ENCODE measurements at places on chromosomes 5 and 9. TPM values are rescaled to one million over a fixed set of nuclear protein-coding genes. Genes with fewer than 3 reads are reported as not detected.

DNA sequence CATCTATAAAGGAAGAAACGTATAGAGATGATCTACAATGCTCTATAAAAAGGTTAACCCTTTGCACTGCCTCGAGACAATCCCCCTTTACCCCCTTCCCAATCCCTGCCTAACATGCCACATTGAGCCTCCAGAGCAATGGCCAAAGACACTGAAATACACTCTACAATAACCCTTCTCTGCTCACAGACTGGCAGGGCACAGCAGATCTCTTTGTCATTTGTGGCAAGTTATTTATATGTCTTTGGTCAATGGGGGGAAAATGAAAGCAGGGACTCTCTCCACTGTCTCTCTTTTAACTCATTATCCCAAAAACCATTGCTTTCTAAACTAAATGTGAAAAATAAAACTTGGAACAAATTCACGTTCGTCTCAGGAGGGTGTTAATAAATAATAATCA is 51.7 kb downstream of the PTCH1 start:
- ATAC-seq: no peak

- ATAC-seq: no peak
Measured at GRCh38 chr5:142785206-142785605, 15.0 kb downstream of the ARHGAP26 start.

- ATAC-seq: peak; percentile 57
Measured at GRCh38 chr5:118193194-118193905, 795.0 kb downstream of the DTWD2 start.

DNA sequence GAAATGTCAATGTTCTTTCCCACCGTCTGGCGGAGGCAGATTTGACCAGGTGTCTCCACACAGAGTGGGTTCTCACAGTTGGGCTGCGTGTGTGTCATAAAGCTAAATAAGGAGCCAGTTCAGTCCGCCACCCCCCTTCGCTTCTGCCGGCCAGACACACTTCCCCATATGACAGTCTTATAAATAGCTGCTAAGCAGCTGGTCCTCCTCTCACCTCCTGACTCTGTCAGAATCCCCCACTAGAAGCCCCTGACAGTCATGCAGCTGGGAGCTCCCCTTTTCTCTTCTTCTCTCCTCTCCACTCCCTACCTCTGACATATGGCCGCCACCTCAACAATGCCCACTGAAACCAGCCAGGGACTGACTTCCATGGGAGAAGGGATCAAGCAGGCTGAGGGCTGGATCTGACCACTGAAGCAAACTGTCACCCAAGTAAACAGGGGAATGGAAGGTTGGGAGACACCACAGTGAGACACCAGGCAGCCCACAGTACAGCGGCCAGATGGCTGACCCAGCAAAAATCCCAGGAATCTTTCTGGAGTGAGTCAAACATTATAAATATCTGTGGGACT is 141.9 kb upstream of the EFNA5 start:
- ATAC-seq: peak; percentile 70

GRCh38 chr5:73170522-73170921 is 2.5 kb upstream of the TMEM174 start:
- ATAC-seq: peak; percentile 35

- peak; percentile 3 for ATAC-seq
Measured at GRCh38 chr5:176816791-176817347, 6.5 kb downstream of the UNC5A start.

DNA sequence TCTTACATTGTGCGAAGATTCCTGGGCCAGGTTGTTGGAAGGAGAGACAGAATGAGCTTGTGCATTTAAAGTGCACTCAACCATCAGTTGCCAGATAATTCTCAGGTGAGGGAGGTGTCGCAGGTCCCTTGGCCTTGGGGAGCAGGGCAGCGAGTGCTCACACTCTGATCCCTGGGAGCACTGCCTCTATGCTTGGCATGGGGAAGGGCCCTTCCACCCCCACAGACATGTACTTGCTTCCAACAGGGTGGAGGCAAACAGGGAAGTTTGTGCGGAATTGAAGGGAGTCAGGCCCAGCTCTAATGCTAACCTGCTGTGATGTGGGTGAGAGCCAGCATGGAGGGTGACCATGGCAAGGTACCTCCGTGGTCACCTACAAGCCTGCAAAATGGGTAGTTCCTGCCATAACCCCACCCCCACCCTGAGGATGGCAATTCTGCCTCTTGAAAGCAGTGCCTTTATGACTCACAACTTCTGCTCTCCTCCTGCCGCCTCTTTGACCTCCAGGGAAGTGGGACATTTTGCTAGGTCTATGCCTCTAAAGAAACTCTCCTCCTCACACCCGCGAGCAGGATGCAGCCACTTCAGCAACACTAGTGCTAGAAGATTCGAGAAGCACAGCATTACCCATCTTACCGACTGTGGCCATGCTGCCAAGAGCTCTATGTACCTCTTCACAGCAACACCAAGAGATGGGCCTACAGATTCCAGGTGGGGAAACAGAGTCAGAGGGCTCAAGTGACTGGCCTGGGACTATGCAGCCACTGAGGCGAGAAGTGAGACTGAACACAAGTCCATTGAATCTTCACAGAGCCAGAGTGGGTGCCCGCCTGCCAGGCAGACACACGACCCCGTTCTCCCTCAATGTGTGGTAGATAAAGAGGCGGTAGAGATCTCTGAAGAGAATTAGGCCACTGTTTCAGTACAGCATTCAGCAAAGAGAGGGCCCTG is 22.1 kb upstream of the SLC25A51 start:
- ATAC-seq: no peak

GRCh38 chr5:96026406-96027041 is 64.9 kb upstream of the ELL2 start:
- ATAC-seq: peak; percentile 87

GRCh38 chr5:113031557-113031956 is 55.0 kb downstream of the DCP2 start:
- no peak for ATAC-seq

DNA sequence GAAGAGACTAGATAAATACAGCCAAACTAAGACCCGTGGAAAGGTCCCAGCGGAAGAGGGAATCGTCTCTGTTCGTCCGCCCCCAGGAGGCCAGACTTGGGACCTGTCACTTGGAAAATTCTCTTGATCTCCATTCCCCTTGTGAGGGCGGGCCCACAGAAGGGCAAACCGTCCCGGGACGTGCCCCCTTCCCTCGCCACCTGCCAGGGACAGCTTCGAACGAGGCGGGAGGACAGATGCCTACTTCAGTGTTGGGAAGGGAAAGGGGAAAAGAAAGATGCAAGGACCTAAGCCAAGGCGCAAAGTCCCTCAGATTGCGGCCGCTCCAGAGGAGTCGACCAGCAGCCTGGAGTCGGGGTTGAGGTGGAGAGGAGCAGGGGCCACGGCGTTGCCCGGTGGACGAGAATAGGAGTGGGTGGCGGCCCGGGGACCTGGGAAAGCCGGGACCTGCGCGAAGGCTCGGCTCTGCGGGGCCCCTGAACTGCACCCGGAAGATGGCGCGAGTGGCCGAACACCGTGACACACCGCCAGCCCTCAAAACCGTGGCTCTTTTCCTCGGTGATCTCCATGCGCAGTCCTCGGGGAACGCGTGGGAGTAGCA is 4.4 kb upstream of the EBF1 start:
- no peak for ATAC-seq

GRCh38 chr5:41869724-41870626 is at the start of gene OXCT1:
TSS of gene OXCT1 (minus strand) at chr5:41870425. CDS start at chr5:41870358, 67 bp downstream.
- peak; percentile 88 for ATAC-seq

DNA sequence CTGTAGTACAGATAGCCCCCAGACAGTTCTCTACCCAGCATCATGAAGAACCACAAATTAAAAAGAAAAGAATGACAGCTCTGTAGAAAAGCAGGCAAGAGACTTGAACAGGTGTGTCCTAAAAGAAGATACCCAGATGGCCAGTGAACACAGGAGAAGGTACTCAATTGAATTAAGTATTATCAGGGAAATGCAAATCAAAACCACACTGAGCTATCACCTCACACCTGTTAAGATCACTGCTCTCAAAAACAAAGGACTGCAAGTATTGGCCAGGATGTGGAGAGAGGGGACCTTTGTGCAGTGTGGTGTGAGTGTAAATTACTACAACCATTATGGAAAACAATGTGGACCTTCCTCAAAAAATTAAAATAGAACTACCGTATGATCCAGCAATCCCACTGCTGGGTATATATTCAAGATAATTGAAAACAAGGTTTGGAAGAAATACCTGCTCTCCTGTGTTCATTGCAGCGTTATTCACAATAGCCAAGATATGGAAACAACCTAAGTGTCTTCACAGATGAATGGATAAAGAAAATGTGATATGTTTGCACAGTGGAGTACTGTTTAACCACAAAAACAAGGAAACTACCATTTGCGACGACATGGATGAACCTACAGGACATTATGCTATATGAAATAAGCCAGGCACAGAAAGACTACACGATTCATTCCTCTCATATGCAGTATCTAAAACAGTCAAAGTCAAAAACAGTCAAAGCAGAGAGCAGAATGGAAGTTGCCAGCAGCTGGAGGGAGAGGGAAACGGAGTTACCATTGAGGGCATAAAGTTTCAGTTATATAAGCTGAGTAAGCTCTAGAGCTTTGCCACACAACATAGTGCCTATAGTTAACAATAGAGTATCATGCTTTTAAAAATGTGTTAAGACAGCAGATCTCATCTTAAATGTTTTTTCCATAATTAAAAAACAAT is 102.6 kb downstream of the WNK2 start:
- no peak for ATAC-seq

DNA sequence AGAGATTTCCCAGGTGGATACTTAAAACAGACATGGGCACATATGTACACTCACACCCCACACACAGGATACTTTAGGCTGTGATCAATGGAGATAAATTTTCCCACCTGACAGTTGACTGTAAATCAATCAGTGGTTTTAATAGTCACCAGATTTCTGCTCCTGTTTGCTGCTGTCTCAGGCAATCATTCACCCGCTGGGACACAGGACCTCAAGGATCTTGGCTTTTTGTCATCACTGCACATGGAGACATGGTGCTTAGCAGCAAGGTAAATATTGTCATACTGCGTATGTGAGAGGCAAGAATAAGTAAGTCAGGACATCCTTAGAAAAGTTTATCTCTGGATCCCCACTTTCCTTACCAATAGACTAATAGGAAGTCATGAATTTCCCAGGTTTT is 60.8 kb upstream of the KLF9 start:
- peak; percentile 75 for ATAC-seq

Gene LRRC19
- total RNA-seq: 0.92 TPM

Gene KLF4
- 211 TPM for total RNA-seq

Gene SMIM33
- total RNA-seq: 0.42 TPM

Gene C5orf46
- total RNA-seq: not detected

Gene NIPAL4
- 0.27 TPM for total RNA-seq

Gene XPA
- 17.7 TPM for total RNA-seq
